ENCODE measurements at places on chromosomes 11 and 22.

- no peak for DNase-seq
Observed at GRCh38 chr11:122697636-122698167, 42.2 kb downstream of the UBASH3B start.

DNA sequence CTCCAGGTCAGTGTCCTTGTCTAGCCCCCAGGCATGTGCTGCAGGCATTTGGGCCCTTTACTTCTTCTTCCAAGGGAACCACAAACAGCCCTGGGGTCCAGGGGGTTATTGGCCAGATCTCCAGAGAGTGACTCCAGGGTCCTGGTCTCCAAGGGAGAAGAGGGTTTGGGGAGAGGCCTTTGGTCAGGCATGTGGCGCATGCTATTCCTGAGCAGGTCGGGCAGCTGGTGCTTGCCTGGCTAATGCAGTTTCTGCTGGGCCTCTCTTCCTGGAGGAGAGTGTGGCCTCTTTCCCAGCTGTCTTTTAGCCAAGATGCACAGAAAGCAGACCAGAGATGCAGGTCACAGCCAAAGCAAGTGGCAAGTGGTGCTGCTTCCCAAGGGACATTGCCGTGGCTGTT is 3.8 kb upstream of the RFPL2 start:
- no peak for DNase-seq

DNA sequence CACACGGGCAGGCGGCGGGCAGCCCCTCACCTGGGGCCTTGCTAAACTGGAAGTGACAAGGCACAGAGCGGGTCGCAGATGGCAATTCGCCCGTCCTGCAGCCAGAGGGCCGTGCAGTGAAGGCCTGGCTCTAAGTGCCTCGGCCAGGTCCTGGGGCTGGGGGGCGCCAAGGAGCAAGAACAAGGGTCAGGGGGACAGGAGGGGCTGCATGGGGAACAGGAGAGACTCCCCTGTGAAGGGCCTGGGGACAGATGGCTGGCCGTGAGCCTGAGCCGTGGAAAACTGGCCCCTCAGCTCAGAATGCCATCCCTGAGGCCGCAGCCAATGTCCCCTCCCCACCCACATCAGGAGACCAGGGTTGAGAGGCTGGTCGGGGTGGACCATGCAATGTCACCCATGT is 60.0 kb downstream of the RTL6 start:
- DNase-seq: no peak

DNA sequence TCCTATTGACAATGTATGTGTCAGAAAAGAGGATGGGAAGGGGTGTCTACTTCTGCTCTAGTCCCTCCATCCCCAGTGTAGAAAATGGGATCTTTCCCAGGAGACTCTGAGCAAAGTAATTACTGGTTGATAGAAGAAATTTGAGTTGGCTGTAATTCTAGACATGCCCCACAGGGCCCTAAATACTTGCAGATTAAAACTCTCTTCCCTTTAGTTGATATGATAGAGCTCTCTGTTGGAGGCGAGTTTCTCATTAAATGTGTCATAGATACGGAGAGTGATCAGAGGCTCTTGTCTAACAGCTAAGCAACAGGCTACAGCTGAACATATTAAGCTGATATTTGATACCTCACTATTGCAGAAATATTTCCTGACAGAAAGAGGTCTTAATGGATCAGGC is 32.9 kb downstream of the OR52E1 start:
- DNase-seq: no peak

- no peak for DNase-seq
Observed at GRCh38 chr11:129639300-129639699, 176.3 kb upstream of the TMEM45B start.

GRCh38 chr22:42745118-42745517 is 24.4 kb upstream of the A4GALT start:
- DNase-seq: no peak

DNA sequence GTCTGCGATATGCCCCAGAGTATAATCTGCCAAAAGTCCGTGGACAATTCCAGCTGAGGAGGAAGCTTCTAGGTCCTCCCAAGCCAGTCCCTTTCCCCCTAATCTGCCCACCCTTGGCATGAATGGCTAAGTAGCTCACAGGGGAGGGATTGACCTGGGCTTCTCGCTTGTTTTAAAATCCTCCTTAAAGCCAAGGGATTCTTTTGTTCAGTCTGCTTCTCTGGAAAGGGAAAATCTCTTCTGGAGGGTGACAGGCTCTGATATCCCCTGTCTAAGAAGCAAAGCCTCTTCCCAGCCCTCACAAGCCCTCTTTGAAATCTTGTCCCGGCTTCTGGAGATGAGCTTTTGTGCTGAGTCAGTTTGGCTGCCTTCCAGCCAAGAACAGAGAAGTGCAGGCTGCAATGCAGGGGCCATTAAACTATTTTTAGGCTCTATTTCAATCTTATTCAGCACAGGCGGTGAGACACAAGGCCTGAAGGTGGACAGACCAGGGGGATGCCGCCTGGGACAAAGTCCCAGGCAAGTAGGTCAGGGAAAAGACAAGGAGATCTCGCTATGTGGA is 23.9 kb downstream of the NEFH start:
- DNase-seq: no peak

DNA sequence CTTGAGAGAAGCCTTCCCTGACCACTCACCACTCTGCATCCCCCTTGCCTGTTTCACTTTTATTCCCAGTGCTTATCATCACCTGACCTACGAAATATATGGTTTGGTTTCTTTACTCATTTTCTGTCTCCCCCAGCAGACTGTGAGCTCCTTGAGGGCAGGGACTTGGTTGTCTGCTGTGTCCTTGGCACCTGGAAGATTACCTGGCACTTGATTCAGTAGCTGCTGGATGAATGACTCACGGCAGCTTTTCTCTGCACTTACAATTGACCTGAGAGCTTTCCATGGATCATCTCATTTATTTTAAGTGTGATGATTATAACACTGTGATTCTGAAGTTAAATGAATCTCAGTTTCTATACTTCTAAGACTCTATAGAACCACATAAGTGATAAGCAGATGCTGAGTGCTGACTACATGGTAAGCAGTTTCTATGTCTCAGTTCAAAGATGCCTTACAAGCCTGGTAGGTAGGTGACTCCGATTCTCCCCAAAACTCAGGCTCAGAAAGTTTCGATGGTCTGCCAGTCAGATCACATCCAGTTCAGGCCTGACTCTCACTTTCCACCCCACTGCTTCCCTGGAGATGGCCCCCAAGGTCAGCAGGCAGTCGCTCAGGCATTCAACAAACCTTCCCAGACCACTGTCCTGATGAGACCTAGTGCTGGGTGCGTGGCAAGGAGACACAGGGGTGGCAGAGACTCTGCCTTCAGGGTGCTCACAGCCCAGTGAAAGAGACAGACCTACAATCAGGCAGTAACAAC is 11.6 kb downstream of the IL2RB start:
- no peak for DNase-seq

DNA sequence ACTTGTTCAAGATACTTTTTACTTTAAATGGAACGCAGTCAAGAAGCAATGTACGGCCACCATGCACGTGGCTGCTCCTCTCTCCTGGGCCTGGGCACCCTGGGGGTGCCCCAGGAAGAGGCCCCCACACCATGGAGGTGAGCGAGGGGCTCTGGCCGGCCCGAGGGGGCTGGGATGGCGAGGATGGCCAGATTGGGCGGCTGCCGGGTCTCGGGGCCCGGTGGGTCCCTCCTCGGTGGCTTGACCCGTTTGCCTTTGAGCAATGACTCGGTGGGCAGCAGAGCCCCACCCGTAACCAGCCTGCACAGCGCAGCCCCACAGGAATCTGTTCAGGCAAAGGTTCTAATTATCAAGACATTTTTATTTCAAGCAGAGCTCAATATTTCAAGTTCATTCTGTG is 167.4 kb downstream of the BRD1 start:
- no peak for DNase-seq

DNA sequence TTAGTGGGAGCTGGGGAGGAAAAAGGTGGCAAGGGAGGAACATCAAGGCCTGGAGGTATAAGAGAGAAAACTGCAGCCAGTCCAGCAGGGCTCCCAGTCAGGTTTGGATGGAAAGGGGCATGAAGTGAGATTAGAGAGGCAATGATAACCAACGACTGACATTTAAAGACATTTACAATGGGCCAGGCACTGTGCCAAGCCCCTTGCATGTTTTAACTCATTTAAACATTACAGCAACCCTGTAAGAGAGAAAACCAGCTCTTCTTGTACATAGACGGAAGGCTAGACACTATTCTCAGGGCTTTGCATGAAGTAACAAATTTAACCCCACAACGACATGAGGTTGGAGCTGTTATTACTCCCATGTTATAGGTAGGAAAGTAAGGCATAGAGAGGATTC is 32.1 kb upstream of the PAK1 start:
- DNase-seq: no peak

DNA sequence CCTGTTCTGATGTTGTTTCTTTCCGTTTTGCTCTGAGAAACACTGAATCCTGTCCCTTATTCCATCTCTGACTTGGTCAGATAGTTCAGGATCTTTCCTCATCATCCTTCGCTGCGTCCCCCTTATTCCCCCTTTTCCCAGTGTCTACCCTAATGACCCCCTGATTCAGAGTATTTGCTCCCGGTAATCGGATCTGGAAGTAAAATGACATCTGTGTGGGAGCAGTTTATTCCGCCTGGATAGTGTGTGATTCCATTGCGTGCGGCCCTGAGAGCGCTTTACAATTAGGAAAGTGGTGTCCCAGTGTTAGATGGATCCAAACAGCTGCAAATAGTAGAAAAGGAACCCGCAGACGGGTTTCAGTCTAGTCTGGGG is 606 bp downstream of the DRG1 start:
- no peak for DNase-seq

GRCh38 chr11:74694136-74694930 is 36.9 kb downstream of the CHRDL2 start:
- no peak for DNase-seq

GRCh38 chr22:50153056-50153755 is 17.3 kb upstream of the PANX2 start:
- DNase-seq: no peak

DNA sequence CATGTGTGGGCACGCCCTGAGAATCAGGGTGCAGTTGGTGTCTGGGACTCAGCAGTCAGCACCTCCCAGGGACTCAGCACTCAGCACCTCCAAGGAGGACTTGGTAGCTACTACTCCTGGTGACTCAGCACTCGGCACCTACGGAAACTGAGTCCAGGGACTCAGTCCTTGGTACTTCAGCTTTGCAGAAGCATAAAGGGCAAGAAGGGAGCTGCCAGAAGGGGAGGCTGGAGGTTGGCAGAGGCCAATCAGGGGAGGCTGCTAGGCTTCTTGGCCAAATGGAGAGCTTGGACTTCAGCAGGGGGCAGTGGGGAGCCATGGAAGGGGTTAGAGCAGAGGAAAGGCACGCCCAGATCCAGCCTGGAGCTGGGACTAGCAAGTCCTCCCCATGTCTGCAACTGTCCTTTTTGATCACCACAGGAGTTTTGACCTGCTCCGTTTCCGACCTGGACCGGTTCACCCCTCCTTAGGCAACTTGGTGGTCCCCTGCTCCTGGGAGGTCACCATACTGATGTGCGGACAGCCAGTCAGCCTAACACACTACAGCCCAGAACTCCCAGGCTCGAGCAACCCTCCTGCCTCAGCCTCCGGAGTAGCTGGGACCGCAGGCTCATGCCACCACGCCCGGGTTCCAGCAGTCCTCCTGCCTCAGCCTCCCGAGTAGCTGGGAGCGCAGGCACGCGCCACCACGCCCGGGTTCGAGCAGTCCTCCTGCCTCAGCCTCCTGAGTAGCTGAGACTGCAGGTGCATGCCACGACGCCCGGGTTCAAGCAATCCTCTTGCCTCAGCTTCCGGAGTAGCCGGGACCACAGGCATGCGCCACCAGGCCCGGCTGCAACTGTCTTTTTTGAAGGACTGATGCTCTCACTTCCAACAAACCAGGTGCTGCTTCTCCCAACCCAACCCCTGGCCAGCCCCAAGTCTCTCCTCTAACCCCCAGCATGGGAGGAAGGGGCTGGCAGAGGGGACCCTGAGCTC is 1.5 kb downstream of the ANO9 start:
- DNase-seq: no peak

- no peak for DNase-seq
Observed at GRCh38 chr11:74815966-74816365, 67.3 kb downstream of the RNF169 start.

DNA sequence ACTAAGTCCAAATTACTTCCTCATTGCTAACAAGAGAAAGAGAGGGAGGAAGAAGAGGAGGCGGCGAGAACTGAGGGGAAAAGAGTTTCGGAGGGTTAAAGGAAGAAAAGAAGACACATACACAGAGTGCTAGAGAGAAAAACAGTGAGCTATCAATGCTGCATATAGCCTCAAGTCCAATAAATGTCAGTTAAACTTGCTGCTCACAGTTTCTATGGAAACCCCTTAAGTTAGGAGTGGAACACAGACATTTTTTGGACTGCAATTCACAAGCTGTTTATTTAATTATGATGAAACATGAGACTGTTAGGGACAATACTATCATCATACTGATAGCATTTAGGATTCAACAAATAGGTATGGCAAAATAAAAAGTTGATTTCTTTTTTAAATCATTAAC is 1320.4 kb downstream of the LRRC4C start:
- DNase-seq: no peak

- DNase-seq: no peak
Observed at GRCh38 chr11:34493468-34493867, 20.1 kb downstream of the ELF5 start.
